ENCODE measurements at places on chromosomes 5 and 9.

DNA sequence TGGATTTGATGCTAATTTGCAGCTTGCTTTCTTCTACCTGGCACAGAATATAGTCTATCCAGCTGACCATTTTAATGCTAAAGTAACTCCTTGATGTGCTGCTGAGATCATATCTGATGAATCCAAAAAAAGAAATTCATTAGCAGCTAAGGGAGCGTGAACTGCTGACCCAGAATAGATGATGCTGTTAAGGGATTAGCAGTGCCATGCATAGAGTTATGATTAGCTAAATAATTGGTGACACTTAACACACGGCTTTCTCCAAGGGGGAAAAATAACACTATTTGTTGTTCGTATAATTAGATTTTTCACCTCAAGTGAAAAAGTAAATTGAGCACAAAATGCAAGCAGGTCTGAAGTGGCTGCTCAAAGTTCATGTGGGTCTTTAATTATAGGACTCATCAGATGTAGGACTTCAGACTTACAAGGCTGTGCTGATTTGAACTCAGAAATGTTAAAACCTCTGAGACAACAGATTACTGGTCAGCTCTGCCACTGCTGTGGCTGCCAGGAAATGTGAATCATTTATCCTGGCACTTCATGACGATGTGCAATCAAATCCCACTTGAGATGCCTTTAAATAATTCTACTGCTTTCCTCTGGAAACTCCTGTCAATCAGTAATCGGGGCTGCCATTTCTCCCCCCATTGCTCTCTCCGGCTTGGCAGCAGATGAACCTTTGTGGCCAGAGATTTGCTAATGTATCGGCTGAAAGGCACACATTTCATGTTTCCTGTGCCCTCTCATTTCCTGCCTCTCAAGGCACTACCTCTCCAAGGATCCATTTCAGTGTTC is 291.6 kb upstream of the C9orf72 start:
- no peak for DNase-seq

- no peak for DNase-seq
Observed at GRCh38 chr5:110590187-110590586, 136.3 kb downstream of the TMEM232 start.

DNA sequence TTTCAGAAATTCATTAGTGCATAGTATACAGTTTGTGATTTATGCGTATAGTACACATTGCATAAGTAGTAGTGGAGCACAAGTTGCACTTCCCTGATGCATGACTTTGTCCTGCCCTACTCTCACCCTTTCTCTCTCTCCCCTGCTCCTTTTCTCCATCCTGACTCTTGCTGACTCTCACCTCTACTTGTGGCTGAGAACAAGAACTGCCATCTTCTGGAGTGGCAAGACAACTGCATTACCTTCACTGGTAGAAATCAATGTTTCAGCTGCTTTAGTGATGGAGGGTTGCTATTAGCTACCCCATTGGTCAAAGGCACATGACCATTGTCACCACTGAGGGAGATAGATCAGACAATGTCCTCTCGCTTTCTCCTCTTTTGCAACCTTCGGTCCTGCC is 26.9 kb downstream of the SPEF2 start:
- DNase-seq, result no peak

DNA sequence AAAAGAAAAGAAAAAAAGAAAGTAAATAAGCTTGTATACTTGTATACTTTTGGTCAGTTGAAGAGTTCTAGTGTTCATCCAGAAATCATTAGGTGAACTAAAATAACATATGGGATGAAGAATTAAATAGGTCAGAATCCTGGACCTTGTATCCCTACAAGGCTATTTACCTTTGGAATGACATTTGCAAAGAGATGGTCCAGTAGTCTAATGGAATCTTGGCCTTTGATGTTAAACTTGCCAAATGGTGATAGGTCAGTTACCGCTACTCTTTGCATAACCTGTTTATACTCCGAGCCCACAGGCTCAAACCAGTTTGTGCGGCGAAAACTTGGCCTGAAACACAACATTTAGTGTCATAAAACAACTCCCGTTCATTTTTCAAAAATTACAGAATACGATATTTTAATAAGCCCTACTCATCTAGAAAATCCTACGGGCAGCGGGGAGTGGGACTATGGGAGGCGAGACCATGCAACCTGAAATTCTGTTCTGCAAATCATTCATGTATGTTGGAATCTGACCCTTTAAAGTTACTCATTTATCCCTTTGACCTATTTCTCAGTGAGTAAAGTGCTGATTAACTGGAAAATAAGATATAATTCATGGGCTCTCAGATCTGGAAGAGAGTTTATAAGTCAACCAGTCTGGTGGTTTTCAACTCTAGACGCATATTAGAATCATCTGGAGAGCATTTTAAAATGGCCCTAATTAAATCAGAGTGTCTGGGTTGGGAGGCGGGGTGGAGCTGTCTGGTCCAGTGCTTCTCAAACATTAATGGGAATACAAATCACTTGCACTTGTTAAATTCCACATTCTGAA is 38.6 kb downstream of the DMGDH start:
- no peak for DNase-seq

GRCh38 chr5:164951570-164951969 is 1446.2 kb downstream of the MAT2B start:
- DNase-seq, result no peak

GRCh38 chr9:33750307-33750838 is 45.0 kb upstream of the PRSS3 start:
- DNase-seq, result no peak

DNA sequence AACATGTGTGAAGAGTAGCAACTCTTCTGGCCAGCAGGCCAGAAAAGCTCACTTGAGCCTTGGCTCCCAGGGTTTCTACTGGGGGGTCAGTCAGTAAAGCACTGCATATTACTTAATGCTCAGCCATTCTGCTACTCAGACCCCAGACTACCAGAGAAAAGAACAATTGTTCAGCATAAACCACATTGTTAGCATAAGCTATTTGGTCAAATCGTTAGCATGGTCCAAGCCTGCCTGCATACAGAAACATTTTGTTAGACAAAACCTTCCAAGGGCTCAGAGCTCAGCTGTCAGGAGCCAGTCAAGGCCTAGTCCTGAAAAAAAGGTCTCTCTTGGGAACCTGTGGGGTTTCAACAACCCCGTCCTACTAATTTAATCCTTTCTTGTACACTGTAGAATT is 449.3 kb downstream of the PRR16 start:
- no peak for DNase-seq

DNA sequence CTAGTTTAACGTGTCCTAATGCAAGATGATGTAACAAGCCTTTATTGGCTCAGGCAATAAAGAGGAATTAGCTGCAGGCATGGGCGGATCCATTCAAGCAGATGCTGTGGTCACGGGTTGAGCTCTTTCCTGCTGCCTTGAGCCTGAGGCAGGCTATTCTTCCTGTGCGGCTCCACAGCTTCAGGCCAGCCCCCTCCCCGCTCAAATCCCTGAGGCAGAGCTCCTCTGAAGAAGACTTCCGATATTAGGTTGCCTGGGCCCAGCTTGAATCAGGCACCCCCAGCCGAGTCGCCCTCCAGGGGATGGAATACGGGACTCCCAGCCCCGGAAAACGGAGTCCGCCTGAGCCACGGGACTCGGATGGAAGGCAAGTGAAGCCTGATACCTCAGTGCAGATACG is 95.0 kb upstream of the RUFY1 start:
- no peak for DNase-seq

- no peak for DNase-seq
Observed at GRCh38 chr5:173727839-173728778, 111.7 kb upstream of the BOD1 start.

GRCh38 chr5:126358525-126358924 is 64.7 kb upstream of the GRAMD2B start:
- no peak for DNase-seq

GRCh38 chr9:77714077-77714549 is 66.0 kb upstream of the GNA14 start:
- DNase-seq, result no peak

- DNase-seq, result no peak
Observed at GRCh38 chr9:26170190-26170589, 491.9 kb upstream of the TUSC1 start.

- DNase-seq, result no peak
Observed at GRCh38 chr9:89820337-89820736, 215.5 kb downstream of the GADD45G start.

GRCh38 chr9:133355881-133356357 is 368 bp downstream of the SURF1 start:
- DNase-seq, result no peak

GRCh38 chr5:64301566-64301965 is 135.9 kb downstream of the RNF180 start:
- DNase-seq, result no peak

DNA sequence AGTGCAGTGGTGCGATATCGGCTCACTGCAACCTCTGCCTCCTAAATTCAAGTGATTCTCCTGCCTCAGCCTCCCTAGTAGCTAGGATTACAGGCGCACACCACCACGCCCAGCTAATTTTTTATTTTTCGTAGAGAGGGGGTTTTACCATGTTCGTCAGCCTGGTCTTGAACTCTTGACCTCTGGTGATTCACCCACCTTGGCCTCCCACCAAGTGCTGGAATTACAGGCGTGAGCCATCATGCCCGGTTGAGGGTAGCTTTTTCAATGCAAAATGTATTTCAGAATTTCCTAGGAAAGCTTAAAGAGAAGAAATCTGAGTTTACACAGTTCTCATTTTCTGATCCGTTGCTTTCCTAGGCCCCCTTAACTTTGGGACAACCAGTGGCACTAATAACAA is 15.7 kb downstream of the BDP1 start:
- DNase-seq, result no peak

DNA sequence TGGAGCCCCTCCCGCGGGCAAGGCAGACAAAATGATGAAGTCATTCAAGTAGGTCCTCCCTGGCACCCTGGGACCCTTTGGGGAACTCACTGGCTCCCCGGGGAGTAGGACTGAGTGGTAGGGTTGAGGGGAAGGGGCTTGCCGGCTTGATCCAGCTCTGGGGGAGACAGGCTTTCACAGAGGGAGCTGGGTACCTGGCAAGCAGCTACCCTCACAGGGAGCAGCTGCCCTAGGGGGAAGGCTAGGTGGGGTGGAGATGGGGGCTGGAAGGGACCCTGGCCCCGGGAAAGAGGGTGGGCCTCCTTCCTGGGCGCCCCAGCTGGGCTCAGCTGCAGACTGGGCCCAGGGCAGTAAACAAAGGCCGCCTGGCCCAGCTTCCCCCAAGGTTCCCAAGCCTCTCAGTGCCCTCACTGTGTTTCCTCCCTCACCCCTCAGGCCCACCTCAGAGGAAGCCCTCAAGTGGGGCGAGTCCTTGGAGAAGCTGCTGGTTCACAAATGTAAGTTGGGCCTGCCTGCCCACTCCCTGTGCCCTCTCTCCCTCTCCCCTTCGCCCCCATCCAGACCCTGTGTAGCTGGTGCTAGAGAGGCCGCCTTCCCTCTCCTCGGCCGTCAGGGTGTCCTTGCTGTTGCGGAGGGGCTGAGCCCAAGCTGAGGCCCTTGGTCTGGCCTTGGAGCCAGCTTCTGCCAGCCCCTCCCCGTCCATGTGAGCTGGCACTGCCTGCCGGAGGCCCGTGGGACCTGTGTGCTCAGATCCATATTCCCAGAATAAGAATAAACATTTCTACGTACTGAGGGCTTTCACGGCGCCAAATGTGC is 131.2 kb downstream of the RGS3 start:
- no peak for DNase-seq

DNA sequence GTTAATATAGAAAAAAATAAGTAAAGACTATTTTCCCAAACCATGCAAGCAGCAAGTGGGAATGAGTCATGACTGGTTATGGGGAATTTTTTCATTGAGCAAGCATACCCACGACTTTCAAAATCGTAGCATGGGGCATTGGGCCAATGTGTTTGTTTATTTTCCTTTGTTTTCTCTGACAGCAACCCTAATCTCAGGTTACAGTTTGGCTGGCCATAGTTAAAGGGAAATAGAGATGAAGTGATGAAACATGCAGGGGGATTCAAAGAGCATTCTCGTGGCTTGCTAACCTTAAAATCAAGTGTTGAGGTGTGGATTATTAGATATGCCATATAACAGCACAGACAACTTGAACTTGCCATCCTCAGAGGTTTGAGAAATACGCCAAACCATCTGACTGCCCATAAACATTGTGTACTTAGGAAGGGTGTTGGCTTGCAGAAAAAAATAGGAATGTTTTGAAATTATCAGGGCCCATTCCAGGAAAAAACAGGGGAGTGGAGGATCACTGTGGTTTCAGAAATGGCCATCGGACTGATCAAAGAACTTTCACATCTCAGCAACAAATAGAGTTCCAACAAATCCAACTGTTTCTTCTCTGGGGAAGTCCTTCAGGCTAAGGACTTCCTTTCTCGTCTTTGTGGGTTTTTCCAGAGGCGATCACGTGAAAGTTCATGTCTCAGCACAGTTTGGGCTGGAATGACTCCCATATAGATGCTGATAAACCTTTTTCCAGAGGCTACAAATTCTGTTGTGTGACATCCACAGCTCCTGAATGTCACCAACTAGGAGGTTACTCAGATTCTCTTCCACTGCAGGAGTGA is 259.1 kb downstream of the SYK start:
- no peak for DNase-seq

DNA sequence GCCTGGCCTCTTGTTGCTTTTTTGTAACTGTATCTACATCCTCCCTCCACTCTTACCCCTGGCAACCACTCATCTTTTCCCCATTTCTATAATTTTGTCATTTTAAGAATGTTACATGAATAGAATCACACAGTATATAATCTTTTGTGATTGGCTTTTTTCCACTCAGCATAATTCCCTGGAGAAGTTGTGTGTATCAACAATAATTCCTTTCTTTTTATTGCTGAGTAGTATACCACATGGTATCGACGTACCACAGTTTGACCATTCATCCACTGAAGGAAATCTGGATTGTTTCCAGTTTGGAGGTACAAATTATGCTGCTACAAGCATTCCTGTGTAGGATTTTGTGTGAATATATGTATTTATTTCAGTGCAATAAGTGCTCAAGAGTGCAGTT is 21.7 kb upstream of the ENTREP1 start:
- no peak for DNase-seq

- DNase-seq, result no peak
Observed at GRCh38 chr5:159189310-159189709, 20.0 kb downstream of the RNF145 start.

- DNase-seq, result no peak
Observed at GRCh38 chr9:134562146-134562849, 79.3 kb upstream of the COL5A1 start.

DNA sequence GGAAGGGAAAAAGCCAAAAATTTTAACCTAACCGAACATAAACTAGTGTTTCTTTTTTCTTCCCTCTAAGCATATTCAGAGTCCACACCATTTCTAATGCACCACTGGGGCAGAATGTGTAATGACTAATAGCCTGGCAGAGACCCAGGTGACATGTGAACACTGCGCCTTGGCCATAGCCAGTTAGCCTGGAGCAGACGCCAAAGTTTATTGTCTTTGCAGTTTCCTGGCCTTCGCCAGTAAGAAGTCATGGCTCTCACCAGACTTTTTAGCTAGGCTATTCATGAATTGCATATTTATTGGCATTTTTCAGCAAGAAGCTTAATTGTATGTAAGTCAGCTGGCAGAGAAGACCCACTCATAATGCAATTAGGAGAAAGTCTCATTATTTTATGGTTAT is 182.8 kb upstream of the SLC27A6 start:
- DNase-seq, result no peak
